T-helper 1 cell (primary cell): ENCODE measurements at places on chromosomes 3 and 15.

- no peak for DNase-seq
Measured at GRCh38 chr3:175417426-175417825, 558.3 kb downstream of the NAALADL2 start.

- DNase-seq, result no peak
Measured at GRCh38 chr3:58924578-58924977, 125.2 kb downstream of the CFAP20DC start.

GRCh38 chr15:36793205-36793873 is 213.9 kb downstream of the CDIN1 start:
- DNase-seq, result no peak

DNA sequence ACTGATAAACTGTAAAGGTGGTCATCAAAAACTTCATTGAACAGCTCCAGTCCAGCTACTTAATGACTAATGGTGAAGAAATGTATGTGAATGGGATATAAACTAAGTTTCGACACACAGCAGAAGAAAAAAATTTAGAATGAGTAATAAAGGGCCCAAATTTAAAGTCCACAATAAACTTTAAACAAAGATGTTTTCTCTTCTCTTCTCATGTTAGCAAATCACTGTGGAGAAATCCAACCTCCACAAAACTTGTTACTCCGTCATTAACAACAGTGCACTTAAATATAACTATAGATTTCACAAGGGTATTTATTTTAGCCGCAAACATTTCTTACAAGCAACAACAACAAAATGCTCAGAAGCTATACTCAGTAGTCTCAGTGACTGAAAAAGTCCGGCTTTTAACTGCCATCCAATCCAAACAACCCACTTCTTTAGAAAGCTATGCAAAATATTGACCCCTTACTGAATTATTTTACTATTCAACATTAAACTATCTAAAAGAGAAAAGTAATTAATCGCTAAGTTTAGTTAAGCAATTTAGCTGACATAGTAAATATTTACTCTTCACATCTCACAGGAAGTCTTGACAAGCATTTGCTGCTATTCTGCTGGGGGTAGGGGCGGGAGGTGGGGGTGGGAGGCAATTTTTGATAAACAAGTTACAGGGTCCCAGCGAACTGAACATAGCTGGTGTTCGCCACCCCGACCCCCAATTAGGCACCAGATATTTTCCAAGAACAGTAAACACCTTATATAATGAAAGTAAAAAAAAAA is 2.4 kb downstream of the IGF2BP2 start:
- no peak for DNase-seq

DNA sequence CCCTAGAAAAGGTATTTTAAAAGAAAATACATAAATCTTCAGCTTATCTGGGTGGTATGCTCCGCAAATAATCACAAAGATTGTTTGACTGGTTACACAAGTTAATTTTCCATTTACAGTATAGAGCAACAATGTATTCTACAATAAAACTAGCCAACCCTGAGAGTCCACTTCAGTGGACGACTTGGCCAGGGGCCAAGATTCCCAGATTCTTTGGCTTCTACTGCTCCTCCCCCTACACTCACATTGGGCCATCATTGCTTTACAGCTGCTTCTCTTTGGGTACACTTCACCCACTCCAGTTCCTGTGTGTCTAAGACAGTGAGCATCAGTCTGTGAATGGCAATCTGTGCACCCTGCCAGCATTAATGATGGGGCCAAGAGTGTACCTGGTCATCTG is 17.2 kb upstream of the PRICKLE2 start:
- DNase-seq, result no peak

DNA sequence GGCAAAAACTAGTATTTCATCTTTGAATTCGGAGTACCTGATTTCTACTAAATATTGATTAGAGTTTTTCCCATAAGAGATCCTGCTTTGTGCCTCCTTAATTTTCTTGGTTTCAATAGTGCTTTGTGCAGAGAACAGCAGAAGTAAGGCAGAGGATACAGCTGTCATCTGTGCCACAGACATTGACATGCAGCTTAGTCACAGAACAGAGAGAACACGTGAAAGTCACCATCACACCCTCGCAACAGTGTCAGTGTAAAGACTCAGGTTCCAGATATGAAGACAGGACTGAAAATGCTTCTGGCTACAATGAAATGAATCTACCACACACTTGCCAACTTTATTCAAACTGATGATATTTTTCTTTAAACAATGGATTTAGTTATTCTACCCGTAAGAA is 942.8 kb upstream of the CFAP20DC start:
- DNase-seq, result no peak

DNA sequence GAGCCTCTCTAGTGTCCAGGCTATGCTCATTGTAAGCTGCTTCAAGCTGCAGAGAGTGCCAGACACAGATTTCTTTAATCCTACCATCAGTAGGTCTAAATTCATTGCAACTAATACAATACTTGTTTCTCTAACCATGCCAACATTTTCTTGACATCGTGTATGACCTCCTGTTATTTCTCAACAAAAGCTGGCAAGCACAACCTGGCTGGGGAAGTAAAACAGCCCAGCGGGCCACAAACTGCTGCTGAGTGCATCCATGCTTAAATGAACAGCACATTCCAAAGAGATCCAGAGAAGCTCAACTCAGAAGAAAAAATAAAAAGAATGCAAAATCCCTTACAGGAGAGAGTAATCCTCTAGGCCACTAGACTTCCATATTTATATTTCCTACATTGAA is 36.5 kb downstream of the GMNC start:
- DNase-seq, result no peak

GRCh38 chr3:136070953-136071949 is 105.7 kb downstream of the PPP2R3A start:
- DNase-seq, result no peak

GRCh38 chr15:73923156-73923487 is 3.1 kb upstream of the LOXL1 start:
- no peak for DNase-seq

DNA sequence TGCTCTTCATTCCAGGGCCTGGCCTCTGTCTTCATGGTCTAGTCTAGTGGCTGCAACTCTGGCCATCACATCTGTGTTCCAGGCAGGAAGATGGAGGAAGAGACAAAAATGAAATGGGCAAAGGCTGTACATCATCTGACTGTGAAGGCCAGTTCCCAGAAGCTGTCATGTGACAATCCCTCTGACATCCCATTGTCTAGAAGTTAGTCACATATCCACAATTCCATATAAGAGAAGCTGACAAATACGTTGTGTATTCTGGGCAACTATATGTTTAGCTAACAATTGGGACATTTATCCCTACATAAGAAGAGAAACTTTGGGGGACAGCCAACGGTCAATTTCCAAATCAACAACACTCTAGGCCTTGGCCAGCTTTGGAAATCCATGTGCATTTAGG is 34.5 kb upstream of the C3orf70 start:
- no peak for DNase-seq

- no peak for DNase-seq
Measured at GRCh38 chr15:73718694-73719093, 34.5 kb downstream of the INSYN1 start.

- DNase-seq, result no peak
Measured at GRCh38 chr3:123421353-123422174, 27.3 kb downstream of the ADCY5 start.

- no peak for DNase-seq
Measured at GRCh38 chr3:11655196-11655928, 11.6 kb upstream of the VGLL4 start.

- DNase-seq, result no peak
Measured at GRCh38 chr3:45311327-45311726, 77.0 kb upstream of the LARS2 start.

DNA sequence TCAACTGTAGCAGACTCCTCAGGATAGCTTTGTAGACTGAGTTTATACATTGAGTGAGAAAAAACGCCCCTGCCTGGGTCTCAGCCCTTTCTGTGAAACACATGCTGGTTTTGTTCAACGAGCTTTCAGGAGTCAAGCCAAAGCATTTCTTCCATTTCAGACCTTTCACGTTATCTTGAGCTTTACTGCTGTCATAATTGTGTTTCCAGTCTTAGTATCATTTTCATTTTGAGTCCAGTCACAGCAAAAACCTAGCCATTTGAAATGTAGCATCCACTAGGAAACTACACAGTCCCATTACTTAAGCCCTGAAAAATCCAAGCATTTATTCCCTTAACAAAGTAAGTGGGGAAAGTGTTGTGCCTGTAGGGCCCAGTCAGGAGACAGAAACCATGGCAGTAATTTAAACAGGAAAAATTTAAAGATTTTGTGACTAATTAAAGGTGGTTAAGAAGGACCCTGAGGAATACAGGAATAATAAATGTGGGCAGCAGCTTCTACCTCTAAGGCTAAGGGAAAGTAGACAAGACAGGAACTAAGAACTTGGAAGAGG is 110.1 kb upstream of the ABHD17C start:
- no peak for DNase-seq

GRCh38 chr15:41966920-41967465 is 5.4 kb downstream of the EHD4 start:
- no peak for DNase-seq

GRCh38 chr3:107916171-107916570 is 174.7 kb downstream of the CD47 start:
- DNase-seq, result no peak

DNA sequence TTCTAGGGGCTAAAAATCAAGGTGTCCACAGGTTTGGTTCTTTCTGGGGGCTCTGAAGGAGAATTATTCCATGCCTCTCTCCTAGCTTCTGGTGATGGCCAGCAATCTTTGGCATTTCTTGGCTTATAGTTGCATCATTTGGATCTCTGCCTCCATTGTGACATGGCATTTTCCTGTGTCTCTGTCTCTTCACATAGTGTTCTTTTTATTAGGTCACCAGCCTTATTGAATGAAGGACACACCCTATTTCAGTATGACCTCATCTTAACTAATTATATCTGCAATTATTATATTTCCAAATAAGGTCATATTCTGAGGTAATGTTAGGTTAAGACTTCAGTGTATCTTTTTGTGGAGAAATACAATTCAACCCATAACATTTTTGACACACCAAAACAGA is 3.2 kb upstream of the GBE1 start:
- no peak for DNase-seq

- DNase-seq, result no peak
Measured at GRCh38 chr3:10106919-10107318, 1.1 kb downstream of the FANCD2OS start.

DNA sequence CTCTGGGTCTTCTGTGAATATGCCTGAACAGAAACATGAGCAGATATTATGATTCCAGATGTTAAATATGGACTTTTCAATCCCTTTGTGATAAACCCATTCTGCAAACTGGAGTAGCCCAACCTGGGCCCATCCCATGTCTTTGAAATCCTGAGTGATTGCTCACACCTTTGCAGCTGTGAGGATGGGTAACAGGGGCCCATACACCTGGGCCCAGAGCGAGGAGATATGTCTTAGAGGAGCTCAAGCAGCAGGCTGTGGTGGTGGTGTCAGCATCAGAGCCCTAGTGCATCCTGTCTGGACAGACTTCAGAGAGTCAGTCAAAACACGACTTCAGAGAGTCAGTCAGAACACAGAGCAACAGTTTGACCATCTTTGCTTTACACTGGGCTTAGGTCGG is 64.9 kb upstream of the LIMD1 start:
- no peak for DNase-seq

DNA sequence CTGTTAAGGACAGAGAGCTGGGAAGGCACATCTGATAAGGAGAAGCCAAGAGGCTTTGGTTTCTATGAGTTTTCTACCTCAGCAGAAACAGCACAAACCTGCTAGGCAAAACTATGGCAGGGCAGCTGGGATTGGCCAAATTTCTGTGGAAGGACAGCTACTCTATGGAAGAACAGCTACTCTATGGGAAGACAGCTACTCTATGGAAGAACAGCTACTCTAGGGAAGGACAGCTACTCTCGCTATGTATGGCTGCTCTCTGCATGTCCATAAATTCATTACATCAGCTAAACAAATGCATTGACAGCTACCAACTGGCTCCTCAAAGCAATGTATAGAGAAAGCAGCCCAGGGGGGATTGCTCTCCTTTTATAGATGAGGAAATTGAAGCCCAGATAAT is 24.8 kb downstream of the MASP1 start:
- DNase-seq, result no peak

DNA sequence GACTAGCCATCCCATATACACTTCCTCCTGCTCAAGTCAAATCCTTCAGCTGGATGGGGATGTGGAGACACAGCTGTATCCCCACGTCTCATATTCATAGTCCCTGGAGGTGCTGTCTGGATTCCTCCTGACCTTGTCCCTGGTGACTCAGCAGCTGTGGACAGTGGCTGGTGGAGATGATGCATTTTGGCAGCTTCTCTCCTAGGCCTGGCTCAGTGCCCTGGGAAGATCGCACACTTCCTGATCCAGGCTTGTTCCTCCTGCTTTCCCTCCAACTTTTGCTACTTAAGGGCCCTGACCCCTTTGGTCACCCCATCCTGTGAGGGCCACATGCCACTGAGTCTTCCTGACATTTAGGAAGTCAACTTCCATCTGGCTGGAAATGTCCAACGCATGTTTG is 44.4 kb downstream of the ADAMTSL3 start:
- no peak for DNase-seq

DNA sequence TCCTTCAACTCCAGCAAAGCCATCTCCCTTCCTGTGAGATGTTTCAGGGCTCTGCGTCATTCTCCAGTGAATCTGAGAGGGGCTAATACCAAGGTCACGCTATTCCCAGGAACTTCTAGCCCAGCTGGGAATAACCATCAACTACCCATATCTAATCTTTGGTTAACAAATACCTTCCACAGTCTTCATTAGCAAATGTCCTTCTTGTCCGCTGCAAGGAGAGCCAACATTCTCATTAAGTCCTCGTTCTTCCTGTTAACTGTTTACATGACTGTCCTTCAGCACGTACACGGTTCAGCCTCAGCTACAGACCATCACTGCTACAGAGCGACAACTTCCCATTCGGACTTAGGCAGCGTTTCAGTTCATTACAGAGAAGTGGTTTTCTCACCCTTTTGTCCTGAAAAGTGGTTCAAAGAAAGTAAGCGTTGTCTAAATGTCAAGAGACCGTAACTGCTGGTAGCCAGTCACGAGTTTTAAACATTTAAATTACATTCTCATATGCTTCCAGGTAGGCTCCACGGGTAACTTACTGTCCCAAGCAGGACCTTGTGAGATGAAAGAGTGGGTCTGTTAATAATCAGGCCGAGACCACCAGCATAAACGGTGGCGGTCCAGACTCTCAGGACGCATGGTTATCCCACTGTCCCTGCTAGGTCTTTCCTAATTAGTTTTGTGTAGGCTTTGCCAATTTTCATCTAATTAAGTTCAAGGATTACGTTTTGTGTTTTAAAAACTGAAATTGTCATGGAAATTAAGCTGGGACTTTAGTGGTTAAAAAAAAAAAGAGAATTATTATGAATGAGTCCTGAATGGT is 63.8 kb downstream of the CHSY1 start:
- no peak for DNase-seq

- DNase-seq, result no peak
Measured at GRCh38 chr15:60351066-60351465, 46.7 kb downstream of the ANXA2 start.

DNA sequence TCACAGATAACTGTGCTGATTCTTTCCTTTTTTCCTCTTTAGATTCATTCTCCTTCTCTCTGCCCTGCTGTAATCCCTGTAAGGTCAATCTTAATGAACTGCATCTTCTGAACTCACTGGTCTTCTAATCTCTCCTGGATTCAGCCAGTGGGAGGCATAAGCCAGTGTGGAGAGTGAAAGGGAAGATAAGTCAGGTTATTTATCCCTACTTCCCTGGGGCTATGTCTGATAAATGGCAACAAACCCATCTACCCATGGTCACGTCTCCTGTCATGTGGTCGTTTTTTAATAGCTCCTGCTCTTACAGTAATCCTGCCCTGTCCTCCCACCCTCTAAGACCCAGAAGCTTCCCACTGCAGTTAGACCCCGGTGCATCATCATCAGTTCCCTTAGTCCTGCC is 199.6 kb upstream of the NAALADL2 start:
- no peak for DNase-seq
